Stimulated activated CD8-positive, alpha-beta memory T cell treated with anti-CD3 and anti-CD28 coated beads, Interleukin-7, amount 100 ng/mL, for 4 hours (primary cell): ENCODE measurements at places on chromosomes 11 and 22.

DNA sequence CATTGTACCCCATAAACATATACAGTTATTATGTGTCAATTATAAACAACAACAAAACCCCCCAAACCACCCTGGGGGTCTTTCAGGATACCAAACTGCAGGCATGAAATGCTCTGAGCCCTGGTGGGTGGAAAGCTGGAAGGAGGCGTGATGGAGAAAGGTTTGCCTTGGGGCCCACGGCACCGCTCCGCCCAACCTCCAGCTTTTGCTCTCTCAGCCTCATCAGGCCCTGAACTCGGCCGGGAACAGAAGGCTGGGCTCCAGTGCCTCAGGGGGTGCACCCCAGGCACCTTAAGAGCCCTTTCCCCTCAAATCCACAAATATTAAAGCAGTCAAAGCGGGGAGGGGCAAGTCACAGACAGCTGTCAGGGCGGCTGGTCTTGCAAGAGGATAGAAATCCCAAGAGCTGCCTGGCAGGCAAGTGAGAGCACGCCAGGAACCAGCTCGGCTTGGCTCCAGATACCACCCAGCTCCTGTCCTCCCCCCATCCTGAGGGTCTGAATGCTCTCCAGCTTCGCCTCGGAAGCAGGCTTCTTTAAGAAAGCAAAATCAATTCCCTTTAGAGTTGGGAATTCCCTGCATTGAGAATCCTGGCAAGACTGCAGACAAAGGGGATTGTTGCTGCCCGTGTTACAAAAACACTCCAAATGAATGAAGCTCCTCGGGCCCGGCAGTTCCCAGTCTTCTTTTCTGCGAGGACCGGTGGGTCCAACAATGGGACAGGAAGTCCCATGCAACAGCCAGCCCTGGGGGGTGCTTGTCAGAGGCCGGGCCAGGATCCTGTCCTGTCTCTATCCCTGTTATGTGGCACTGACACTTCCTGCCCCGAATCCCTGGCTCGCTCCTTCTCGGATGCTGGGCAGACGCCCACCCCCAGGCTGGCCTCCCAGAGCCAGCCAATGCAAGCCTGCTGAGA is 80.8 kb downstream of the NAT10 start:
- DNase-seq: no peak

GRCh38 chr11:75188671-75189070 is 37.8 kb downstream of the SLCO2B1 start:
- DNase-seq: no peak

DNA sequence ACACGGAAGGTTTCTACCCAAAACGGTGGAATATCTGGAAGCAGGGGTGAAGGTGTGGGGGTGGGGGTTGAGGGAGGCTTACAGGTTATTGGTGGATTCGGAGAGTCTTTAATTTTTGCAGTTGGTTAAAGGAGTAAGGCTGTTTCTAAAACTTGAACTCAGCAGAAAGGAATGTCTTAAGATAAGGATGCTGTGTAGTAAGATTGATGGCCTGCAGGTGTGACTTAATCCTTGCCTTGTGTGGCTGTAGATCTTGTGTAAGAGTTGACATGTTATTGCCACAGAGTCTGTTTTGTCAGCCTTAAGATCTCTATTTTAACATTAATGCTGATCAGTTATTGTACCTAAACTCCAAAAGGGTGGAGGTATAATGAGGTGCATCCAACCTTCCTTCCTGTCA is 16.4 kb upstream of the OR6M1 start:
- no peak for DNase-seq

DNA sequence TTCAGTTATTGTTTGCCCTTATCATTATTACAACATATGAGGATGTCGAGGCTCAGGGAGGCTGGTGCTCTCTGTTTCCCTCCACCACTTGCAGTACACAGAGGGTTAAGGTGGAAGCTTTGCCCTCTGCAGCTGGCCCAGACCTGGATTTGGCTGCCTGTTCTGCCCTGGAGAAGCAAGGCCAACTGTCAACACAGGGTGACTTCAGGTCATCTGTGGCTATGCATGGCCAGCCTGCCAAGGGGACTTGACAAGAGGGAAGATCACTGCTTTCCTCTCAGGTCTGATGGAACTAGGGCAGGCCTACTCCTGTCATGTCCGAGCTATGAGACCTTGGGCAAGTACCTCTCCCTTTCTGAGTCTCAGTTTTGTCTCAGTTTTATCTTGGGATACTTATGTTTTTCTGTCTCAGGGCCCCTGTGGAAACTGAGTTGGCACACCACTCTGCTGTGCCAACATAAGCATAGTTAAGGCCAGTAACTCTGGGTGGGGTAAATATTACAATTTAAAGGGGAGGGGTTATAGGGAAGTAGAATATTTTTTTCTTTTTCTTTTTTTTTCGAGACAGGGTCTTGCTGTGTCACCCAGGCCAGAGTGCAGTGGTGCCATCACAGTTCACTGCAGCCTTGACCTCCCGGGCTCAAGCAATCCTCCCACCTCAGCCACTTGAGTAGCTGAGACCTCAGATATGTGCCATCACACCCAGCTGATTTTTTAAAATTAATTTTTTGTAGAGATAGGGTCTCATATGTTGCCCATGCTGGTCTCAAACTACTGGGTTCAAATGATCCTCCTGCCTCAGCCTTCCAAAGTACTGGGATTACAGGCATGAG is 2.4 kb upstream of the THRSP start:
- DNase-seq: no peak

DNA sequence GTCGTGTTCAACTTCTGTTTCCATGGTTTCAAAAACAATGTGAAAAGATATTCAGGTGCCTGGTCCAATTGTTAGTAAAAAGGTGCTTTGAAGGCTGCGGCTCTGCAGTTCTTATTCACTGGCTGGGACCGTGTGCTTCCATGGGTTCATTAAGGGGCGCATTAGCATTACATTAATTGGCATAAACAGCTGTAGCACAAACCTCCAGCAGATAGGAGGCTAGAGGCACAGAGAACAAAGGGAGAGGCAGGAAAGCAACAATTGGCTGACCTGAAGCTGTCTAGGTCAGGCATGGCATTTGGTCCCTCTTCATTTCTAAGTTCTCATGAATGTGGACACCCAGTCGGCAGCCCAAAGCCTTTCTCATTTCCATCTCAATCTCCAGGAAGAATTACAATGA is 16.6 kb downstream of the PAK1 start:
- DNase-seq: no peak

DNA sequence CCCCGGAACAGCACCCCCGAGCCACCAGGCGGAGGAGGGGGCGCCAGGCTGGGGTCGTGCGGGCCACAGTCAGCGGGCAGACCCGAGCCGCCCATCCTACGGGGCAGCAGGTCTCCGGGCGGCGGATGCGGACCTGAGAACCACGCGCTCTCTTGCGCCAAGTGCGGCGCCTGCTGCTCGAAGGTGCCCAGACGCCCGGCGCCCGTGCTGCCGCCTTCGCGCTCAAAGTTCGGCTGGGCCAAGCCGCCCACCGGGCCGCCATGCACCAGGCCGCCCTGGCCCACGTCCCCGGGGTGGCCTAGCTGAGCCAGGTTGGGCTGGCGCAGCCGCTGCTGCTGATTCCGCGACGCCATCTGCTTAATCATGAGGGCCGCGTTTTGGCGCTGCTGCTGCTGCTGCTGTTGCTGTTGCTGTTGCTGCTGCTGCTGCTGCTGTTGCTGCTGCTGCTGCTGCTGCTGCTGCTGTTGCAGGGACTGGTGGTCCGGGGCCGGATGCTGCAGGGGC is 3.0 kb downstream of the MN1 start:
- DNase-seq: no peak

GRCh38 chr11:114813189-114813718 is 134.9 kb downstream of the NXPE2 start:
- no peak for DNase-seq

- DNase-seq: no peak
Observed at GRCh38 chr11:27656806-27657483, 43.3 kb downstream of the BDNF start.

DNA sequence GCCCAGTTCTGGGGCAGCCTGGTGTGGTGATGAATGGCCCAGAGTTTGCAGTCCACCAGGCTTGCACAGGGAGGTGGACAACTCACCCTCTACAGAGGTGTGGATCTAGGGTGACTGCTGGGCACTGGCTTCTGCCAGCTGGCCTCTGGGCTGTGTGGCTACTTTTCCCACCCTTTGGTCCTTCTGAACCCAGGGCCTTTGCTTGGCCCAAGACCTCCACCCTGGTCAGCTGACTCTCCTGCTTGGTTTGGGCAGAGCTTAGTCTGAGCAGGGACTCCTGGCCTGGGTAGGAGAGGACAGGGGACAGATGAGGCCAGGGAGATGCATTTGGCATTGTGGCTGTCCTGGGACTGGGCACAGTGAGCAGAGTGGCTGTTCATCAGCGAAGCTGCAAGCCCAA is 83.0 kb upstream of the SHANK2 start:
- no peak for DNase-seq

DNA sequence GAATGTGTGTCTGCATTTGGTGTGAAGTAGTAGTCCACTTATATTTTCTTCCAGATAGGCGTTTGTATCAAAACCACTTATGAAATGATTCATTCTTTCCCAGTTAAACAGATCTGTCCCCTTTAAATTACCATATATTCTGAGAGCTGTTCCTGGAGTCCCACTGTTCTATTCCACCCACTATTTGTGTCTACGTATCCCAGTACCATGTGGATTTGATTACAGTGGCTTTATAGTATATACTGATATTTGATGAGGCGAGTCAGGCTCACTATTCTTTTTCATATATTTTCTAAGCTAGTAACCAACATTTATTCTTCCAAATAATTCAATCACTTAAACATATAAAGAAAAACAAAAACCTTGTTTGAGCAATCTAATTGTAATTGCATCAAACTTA is 81.9 kb upstream of the RASSF10 start:
- no peak for DNase-seq

- no peak for DNase-seq
Observed at GRCh38 chr11:107770551-107770951, 58.7 kb upstream of the SLN start.

GRCh38 chr11:1388763-1389102 is 1.0 kb upstream of the BRSK2 start:
- DNase-seq: no peak

- DNase-seq: no peak
Observed at GRCh38 chr22:22720724-22721261, 76.4 kb downstream of the GGTLC2 start.

- DNase-seq: no peak
Observed at GRCh38 chr11:80632691-80633090, 1191.9 kb upstream of the TENM4 start.

GRCh38 chr11:67280788-67281551 is 8.1 kb upstream of the ANKRD13D start:
- no peak for DNase-seq

DNA sequence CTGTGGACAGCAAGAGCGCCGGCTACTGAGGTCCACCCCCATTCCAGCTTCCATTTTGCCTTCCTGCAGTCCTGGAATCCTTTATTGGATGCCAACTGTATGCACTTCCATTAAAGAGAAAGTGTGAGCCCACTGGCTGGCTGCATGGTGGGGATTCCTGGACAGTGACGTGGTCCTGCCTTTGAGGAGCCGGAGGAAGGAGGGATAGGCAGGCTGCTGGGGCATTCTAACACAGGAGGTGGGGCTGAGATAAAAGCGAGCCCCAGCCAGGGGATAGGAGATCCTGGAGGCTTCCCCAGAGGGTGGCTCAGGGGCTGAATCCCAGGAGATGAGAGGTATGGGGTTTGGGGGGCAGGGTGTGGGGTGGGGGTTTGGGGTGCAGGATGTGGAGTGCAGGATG is 984.7 kb downstream of the BRD1 start:
- no peak for DNase-seq

DNA sequence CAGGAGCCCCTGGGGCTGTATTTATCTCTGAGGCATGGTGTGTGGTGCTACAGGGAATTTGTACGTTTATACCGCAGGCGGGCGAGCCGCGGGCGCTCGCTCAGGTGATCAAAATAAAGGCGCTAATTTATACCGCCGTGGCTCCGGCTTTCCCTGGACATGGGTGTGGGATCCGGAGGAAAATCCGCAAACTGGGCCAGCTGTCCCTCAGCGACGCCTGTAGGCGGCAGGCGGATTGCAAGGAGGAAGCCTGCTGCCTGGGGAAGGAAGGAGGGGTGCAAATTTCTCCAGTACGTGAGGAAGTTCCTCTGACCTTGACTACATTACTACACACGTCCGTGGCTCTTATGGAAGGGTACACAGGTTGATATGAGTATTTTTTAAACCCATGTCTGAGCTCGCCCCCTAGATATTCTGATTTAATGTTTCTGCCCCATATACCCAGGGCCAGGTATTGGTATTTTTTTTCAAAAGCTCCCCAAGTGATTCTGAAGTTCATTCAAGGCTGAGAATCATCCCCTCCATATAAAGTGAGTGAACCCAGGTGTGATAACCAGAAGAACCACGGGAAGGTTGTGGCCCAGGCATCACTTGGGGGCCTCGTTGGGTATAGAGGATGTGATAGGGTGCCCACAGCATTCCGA is 2.8 kb downstream of the MYOD1 start:
- DNase-seq: no peak

- DNase-seq: no peak
Observed at GRCh38 chr11:71204748-71205664, 47.4 kb downstream of the SHANK2 start.

DNA sequence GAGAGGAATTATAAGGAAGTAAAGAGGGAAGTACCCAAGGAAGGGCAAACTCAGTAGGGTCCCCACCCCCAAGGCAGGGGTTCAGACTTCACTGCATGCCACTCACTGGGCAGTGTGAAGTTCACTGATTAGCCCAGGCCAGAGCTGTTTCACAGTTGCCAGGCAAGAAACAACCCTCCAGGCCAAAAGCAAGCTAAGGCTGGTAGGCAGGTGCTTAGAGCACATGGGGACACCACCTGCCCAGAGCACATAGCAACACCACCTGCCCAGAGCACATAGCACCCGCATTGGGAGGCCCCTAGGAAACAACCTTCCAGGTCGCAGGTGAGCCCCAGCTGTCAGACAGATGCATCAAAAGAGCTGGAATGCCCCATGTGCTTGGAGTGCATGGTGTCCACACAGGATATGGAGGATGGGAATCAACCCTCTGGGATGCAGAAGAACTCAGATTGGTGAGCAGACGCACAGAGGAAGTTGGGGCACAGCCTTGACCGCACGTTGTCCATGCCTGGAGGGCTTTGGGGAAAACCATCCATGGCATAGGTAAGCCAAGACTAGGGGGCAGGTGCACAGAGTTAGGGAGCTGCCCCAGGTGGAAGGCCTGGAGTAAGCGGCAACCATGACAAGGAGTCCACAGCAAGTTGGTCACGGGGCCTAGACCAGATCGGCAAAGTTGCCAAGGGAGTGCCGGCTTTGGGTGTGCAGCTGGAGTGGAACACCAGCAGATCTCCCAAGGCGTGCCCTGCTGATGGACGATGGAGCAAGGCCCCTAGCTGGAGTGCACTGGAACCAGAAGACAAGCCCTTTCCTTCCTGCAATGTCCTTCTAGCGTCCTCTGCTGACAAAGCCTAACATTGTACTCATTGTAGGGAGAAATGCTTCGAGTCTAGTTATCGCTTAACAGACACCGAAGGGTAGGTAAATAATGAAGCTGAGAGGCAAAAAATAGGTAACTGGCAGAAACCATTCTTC is 7.8 kb upstream of the TMEM216 start:
- no peak for DNase-seq
